SK-N-MC (cell line): ENCODE measurements at places on chromosomes 2 and 18.

DNA sequence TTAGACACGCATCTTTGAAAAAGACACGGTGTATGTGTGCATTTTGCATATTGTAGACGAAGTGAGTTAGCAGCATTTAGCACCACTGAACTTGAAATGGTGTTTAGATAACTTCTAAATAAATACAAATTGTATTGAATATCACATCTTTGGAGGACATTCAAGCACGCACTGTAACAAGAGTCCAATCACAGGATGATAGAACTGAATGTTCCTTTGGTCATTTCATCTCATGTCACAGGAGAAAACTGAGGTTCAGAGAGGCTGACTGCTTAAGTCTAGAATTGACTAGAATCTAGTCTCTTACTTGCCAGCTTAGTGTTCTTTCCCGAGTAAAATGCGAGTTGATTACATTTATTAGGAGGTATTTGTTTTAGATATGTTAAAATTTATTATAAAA, 119.2 kb upstream of the CCDC195 start:
- DNase-seq = no peak

- DNase-seq = no peak
Observed at GRCh38 chr2:99420031-99420430, 69.8 kb downstream of the REV1 start.

DNA sequence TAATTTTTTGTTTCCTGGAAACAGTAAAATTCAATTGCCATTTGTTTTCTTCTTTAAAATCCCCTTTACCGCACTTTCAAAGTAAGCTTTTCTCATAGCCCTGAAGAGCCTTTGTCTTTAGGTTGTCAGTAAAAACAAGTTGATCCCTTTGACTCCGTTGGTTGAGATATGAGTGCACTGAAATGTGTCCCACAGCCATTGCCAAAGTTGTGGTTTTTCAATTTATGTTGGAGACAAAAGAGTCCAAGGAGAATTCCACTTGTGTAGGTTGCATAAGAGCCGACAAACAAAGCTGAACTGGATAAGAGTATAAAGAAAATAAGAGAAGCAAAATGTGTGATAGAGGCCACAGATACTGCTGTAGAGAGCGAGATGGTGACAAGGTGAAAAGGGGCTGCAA, 26.1 kb upstream of the HNMT start:
- no peak for DNase-seq

GRCh38 chr2:60512641-60513040, 40.8 kb downstream of the BCL11A start:
- DNase-seq = no peak

GRCh38 chr2:43458014-43458628, 137.7 kb downstream of the THADA start:
- no peak for DNase-seq

DNA sequence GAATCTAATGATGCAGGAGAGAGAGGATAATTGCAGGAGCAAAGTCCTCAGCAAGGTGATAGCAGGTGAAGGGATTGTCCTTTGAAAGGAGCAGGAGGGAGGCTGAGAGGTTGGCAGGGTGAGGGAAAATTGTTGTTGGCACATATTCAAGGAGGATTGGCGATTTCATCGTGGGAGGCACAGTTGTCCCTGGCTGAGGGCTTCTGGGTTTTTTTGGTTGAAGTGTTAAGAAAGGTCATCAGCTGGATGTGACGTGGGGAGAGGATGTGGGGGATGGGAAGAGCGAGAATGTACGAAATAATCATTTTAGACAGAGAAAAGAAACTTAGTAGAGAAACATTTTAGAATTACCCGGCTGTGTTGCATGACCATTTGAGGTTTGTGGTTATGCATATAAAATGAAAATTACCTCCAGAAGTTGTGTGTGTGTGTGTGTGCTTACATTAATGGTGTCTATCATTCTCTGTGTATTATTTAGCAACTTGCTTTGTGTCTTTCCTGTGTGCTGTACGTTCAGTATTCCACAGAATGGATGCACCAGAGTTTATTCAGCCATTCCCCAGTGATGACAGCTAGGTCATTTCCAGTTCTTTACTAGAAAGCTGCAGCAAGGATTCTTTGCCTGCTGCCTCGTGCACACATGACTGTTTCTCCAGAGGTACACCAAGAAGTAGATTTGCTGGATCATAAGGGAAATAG, 67.6 kb downstream of the SDC1 start:
- no peak for DNase-seq

GRCh38 chr2:85800586-85800985, 46.8 kb downstream of the ATOH8 start:
- DNase-seq = no peak

- DNase-seq = no peak
Observed at GRCh38 chr2:237270520-237270919, 143.4 kb downstream of the COL6A3 start.

DNA sequence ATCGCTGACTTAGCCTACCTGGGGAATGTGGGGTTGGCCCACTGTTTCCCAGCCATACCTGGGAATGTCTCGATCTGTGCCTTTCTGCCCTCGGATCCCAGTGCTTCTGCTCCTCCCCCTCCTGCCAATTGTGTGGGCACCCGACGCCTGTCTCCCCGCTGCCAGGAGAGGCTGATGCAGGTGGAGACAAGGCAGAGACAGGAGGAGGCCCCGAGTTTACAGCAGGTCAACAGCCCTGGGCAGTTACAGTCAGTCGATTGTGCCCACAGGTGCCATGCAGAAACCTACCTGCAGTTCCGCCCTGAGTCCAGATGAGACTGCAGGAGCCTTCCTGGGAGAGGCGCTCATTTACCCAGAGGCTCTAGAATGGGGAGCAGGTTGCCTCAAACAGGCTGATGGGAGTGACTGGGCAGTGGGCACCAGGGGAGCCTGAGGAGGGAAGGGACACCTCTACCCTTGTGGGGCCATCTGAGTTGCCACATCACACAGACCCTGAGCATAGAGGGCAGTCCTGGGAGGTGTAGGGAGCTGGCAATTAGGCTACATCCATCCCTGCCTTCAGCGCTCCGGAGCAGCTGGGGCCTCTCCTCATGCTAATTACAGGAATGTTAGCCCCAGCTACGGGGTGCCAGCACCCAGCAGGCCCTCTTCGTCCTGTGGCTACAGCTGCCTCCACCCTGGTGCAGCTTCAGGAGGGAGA, 300.1 kb downstream of the NDUFA10 start:
- DNase-seq = no peak

GRCh38 chr2:224369028-224369632, 32.8 kb downstream of the FAM124B start:
- peak; percentile 60 for DNase-seq

- DNase-seq = no peak
Observed at GRCh38 chr18:74498712-74499627, 2.8 kb downstream of the CNDP2 start.

DNA sequence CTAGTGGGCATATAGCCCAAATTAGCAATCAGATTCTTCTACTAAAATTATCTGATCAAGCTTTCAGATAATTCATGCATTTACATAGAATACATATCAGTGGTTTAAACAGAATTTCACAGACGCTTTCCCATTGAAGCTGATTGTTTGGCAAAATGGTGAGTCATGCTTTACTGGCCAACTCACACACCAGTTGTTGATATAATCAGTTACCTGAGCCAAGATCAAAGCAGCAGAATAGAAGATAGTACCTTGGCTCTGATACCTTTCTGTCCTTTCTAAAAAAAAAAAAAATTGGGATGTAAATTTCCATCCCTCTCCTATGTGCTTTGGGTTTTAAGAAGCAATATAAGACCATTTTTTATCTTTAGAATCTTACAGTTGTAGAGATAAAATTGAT, 178.0 kb downstream of the MCFD2 start:
- DNase-seq = no peak

- DNase-seq = no peak
Observed at GRCh38 chr2:180662941-180663471, 317.4 kb upstream of the UBE2E3 start.

GRCh38 chr2:162538967-162539366, 195.0 kb downstream of the GCA start:
- no peak for DNase-seq

DNA sequence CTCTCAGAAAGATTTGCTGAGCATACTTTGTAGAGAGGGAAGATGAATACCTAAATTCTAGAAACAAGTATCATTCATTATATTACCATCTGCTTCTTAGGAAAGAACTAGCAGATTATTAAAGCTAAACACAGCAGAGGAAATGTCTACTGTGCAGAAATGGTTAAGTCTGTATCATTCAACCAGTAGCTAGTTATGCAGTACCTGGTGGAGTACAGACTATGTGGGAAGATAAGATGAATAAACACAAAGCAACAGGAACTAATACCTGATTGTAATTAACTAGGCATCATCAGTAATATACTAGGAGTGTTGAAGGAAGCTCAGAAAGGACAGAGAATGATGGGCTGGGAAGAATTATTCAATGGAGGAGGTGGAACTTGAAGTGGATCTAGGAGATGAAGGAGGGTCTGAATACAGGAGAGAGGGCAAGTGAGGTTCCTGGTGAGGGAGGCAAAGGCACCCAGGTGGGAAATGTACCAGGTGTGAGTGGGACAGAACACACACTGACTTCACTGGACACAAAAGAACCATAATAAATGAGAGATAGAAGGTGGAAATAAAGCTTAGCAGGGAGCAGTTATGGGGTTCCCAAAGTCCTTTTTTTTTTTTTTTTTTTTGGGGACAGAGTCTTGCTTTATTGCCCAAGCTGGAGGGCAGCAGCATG, 9.5 kb downstream of the WDFY1 start:
- DNase-seq = no peak

GRCh38 chr2:69797836-69798289, 31.6 kb upstream of the GMCL1 start:
- no peak for DNase-seq

DNA sequence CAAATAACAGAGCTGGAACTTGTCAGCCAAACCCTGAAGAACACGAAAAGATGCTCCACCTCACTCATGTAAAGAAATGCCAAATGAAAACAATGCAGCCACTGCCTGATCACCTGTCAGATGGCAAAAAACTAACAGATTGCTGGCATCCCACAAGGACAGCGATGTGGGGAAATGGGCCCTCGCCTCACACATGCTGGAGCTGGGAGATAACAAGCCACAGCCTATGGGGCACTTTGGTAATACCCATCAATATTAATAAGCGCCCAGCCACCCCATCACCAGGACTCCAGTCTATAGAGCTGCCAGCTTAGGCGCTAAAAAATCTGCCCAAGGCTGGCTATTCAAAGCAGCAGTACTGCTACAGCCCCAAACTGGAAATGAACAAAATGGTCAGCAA, 27.0 kb downstream of the TFCP2L1 start:
- no peak for DNase-seq

- no peak for DNase-seq
Observed at GRCh38 chr2:128311755-128312341, 6.8 kb downstream of the HS6ST1 start.

- no peak for DNase-seq
Observed at GRCh38 chr2:126879348-126880298, 19.1 kb upstream of the TEX51 start.

DNA sequence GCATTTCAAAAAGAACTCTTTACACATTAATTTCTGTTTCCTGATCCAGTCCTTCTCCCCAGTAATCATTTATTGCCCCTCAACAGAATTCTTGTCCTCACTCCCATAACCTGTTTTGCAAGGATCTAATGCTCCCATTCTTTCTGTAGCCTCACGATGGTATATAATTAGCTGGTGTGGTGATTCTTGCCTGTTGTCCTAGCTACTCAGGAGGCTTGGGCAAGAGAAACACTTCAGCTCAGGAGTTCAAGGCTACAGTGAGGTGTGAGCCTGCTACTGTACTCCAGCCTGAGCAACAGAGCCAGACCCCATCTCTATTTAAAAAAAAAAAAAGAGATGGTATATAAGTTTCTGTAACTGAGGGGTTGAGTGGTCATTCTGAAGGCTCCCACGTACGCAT, 7.7 kb upstream of the TRAPPC8 start:
- no peak for DNase-seq

DNA sequence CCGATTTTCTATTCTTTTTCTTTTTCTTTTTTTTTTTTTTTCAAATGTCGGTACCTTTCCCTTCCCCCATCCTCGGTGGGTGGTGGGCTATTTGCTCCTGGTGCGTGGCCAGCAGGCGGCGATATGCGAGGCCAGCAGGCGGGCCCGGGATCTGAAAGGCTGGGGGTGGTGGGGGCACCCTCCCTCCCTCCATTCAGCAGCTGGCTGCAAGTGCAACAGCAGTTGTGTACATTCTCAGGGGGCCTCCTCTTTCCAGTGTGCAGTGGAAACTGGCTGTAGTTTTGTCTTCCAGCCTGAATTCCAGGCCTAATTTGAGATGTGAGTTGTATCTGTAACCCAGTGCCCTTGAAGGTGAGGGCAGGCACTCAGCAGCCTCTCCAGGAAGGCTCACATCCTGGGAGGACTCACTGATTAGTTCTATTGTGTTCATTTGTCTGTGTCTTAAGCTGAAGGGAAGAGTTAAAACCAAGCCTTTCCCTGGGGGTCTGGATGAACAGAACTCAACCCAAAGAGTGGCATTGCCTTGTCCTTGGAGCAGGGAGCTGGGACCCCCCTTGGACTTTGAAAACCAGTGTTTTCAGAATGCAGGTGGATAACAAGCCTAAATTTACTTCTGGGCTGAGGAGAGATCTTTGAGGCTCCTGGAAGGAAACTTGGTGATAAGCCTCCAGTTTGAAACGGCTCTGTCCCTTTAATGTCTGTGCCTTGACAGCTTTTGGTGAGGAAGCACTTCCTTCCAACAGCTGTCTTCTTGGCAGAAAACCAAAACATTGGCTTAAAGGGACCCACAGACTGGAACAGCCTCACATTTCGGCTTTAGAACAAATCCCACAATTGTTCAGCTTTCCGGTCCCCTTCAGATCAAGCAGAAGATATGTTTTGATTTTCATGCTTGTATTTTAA, 3.3 kb downstream of the MYCN start:
- no peak for DNase-seq

DNA sequence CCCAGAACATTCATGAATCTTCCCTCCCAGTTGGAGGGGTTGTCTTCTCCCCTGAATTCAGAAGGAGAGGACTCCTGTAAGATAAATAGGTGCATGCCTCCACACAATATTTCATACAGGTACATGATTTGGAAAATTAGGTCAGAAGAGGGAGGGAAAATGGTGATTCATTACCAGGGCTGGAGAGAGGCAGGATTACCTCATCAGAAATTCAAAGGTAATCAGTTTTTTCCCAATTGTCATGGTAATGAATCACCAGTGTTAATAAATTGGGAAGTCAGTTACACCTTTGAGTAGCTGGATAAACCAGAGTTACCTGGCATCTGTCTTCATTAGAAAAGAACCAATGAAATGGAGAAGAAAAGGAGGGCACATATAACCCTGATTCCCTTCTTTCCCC, 128.5 kb downstream of the EN1 start:
- no peak for DNase-seq

DNA sequence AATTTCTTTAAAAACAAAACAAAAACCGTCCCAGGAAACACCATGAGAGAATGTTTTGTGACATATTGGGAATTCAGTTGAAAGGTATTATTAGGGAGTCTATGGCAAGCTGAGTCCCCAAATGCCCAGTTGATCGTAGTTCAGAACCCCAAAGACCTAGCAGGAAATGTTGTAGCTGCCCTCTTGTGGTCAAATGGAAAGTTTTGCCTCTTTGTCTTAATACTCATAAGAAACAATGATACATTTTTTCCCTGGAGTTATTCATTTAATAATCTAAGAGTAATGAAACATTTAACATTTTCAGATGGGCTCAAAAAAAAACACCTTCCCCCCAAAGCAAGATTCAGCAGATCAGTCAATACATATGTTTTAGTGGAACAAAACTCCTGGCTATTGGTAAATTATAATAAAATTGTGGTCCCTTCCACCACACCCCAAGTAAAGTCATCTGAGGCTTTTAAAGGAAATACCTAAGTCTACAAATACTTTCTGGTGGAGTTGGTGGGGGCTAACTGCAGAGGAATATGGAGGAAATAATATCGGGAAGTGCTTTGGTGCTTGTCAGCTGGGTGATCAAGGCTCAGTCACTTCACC, 37.8 kb upstream of the EFEMP1 start:
- DNase-seq = peak; percentile 5
